Fibroblast of skin of back (primary cell): ENCODE measurements at places on chromosomes 12 and 14.

DNA sequence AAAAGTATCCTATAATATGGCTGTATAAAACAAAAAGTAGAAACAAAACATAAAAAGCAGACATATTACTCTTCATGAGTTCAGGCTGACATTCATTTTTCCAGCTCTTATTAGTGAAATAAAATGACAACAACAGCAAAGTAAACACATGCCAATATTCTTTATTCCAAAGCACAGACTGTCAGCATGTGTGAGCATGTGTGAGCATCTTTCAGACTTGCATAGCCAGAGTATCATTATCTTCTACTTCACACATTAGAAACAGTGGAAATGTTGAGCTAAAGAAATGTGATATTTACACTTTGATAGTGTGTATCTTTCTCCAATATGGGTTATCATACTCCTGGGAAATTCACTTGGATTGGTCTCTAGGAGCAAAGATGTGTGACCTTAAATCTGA lies 476.6 kb upstream of the TMEM132C start:
- DNase-seq = no peak

GRCh38 chr12:58148405-58148804 lies 207.0 kb downstream of the ATP23 start:
- peak; percentile 74 for DNase-seq

DNA sequence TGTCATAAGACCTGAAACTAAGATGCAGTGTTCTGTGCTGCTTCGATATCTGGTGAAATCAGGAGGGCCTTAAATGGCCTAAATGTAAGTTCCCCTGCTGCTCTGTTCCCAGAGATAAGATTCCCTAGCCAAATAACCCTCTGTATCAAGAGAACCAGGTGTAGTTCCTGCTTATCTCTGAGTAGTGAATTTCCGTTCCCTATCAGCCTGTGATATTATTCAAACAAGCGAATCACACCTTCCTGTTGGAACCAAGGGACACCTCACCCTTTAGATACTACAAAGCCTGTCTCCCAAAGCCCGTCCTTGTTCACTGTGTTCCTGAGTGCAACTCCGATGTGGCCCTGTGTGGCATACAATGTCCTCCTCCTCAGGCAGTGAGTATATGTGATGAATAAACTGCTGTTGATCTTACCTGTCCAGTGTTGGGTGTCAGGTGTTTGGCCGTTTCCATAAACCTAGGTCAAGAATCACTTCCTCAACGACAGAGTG lies 52.2 kb upstream of the COCH start:
- DNase-seq = no peak

GRCh38 chr14:94021416-94022157 lies 4.6 kb upstream of the OTUB2 start:
- no peak for DNase-seq

GRCh38 chr12:11545484-11546330 lies 103.8 kb upstream of the ETV6 start:
- DNase-seq = peak; percentile 23

DNA sequence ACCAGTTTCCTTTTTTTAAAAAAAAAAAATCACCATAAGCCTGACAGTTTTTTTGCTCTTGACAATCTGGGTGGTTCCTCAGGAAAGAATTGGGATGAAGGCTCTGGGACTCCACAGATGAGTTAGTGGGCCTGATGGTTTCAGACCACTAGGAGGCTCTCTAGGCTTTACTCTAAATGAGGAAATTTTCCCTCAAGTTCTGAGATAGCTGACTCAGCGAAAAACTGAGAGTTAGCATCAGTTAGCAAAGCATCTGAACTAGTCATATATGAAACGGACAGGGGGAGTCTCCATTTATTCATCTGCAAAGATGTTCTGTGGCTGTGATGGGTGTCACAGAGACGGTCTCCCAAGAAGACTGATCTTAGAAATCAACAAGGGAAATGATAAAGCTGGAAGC lies 314.3 kb upstream of the OR4E1 start:
- peak; percentile 13 for DNase-seq

DNA sequence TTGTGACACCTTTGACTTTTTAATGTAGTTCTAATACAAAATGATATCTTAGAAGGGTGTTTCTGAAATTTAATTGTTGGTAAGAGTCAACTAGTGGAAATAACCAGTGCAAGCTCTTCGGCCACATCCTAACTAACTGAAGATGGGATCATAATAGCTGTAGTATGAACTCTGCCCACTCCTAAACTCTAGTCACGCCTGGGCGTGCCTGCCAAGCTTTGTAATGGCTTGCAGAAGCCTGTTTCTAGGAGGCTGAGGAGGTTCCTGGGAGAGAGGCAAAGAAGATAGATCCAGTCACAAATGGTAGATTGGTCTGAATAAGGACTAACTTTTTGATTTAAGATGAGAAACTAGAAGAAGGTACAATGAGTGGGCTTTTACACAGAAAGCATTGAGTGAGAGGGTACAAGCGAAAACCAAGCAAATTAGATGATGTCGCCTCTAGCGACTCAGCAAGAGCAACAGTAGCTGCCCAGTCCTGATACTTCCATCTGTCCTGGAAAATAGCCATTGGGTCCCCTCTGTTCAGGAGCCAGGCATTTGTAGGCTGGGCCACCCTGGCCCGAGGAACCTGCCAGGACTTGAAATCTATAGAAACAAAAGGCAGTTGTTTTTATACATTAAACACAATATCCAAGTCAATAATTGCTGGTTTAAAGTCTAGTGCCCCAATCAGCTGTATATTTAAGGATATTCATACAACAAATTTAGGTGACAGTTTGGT lies 148.8 kb downstream of the SLC38A4 start:
- DNase-seq = no peak

DNA sequence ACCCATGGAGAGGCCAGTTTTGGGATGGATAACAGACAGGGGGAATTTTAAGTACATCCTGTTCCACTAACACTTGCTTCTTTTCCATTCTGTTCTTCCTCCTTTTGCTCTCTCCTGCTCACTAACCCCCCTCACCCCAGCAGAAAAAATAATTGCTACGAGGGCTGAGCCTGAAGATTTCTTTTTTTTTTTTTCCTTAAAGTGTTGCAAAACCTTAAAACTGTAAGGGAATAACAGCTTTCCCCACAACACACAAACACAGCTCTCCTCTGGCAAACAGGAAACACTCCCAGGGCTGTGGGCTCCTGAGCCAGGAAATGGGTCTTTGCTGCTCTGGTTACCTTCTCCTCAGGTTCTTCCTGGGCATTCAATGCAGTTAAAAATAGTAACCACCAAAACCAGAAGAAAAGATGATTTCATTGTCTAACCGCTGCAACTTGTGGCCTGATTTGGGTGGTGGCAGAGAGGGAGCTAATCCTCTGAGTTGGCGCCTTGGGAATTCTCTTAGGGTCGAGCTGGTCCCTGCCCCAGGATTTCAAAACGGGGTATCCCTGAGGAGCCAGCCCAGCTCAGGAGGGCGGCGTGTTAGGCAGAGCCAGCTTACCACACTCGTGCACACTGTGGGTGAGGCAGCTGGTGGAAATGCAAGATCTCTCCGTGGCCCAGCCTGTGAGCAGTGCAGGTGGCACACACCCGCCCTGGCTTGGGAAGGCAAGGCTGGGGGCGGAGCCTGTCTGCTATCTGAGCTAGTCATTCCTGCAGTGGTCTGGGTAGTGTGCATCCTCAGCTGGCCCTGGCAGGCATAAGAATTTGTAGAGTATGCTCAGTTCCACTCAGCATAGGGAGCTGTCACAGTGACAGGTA lies 17.1 kb upstream of the EMP1 start:
- DNase-seq = peak; percentile 59

- no peak for DNase-seq
Observed at GRCh38 chr12:116506697-116507064, 52.5 kb upstream of the MAP1LC3B2 start.

DNA sequence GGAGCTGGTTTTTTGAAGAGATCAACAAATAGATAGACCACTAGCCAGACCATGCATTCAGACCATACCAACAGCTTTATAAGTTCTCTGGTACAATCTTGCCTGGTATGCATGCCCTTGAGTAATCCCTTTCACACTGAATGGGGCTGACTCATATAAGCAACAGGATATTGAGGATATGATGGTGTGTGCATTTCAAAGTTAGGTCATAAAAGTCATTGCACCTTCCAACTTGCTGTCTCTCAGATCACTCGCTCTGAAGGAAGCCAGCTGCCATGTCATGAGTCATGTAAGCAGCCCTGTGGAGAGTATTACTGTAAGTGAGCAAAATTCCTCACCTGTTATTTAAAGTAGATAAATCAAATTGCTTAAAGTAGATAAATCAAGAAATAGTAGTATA lies 45.0 kb upstream of the OR6J1 start:
- DNase-seq = peak; percentile 91

DNA sequence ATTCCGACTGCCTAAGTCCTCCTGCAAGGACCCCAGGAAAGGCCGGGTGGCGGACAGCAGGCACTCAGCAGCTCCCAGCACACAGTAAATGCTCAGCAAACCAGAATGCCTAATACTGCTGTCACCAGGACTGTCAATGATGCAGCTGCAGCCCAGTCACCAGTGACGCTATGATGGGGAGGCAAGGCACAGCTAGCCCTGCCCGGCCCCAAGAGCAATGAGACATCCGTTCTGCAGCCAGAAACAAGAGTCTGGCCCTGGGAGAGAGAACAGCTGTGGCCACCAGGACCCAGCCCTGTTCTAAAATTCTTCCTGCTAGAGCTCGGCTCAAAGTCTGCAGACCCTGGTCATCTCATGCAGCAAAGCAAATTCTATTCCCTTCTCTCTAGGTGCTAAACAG lies 69.8 kb downstream of the NCOR2 start:
- DNase-seq = peak; percentile 94

DNA sequence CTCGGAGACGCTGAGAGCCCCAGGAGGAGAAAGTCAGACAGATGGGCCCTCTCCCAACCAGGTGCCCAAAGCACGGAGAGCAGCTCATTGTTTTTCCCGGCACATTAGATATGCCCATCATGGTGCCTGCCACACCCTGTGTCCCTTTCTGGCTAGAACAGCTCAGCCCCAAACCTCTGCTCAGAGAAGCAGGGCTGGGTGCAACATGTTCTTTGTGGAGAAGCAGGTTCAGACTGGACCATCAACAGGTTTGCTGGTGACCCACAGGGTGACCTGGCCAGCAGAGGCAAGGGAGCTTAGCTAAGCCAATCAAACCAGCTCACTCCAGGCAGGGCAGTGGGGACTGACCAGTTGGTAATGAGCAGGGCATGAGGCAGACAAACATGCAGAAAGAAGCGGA lies 13.4 kb downstream of the RAB15 start:
- DNase-seq = no peak

DNA sequence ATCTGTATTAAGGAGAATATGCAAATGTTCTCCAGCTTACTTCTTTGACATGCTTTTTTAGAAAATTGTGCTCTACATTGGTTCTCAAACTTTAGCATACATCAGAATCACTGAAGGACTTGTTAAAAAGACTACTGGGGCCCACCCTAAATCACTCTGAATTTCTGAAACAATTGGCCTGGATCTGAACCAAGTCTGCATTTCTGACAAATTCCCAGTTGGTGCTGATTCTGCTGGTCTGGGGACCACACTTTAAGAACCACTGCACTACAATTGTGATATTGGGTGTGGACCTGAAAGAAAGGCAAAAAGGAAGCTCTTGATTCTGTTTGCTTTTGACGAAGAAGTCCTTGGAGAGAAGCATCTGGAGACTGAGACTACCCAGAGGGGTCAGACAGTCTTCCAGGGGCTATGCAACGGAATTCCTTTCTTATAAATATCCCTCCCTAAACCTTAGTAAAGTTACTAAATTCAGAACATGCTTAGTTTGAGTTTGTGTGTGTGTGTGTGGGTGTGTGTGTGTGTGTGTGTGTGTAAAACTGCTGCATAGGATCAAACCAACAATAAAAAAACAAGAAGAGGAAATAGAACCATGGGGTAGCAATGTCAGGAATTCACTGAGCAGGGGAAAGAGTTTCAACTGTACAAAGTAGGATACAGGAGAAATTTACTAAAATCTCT lies 36.8 kb downstream of the EAPP start:
- DNase-seq = peak; percentile 80

DNA sequence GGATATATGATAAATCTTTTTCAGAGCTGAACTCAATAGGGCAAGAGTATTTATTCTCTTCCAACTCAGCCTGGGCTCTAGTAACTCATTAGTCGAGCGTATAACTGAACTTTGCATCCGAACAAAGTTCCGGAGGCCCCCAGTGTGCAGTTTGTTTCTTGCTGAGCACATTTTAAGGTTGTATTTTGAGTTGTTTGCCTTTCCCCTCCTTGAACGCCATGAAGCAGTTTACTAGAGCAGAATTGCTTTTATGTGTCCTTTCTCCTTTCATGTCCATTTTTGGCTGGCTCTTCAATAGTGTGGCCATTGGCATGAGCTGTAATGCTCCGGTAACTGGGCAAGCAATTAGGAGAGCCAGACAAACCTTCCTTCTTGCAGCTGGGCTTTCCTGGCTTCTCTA lies 105.3 kb downstream of the WIF1 start:
- no peak for DNase-seq
